IMR-90 (cell line): ENCODE measurements at places on chromosomes 5 and 9.

GRCh38 chr5:120306303-120306702, 157.8 kb upstream of the PRR16 start:
- H3K27me3 ChIP-seq = no peaks in the 10 kb centered on the region
- H3K36me3 ChIP-seq = no peaks in the 10 kb centered on the region
- peak; percentile 16 for DNase-seq
- no peak overlapping the region for H3K4me3 ChIP-seq

GRCh38 chr5:37881359-37881758, 41.5 kb upstream of the GDNF start:
- DNase-seq = no peak
- H3K4me1 ChIP-seq = peaks cover 4% of the 10 kb centered on the region
- no peaks in the 10 kb centered on the region; the same call in 1 of the 2 replicates for H3K27me3 ChIP-seq
- no peak overlapping the region for H3K27ac ChIP-seq

DNA sequence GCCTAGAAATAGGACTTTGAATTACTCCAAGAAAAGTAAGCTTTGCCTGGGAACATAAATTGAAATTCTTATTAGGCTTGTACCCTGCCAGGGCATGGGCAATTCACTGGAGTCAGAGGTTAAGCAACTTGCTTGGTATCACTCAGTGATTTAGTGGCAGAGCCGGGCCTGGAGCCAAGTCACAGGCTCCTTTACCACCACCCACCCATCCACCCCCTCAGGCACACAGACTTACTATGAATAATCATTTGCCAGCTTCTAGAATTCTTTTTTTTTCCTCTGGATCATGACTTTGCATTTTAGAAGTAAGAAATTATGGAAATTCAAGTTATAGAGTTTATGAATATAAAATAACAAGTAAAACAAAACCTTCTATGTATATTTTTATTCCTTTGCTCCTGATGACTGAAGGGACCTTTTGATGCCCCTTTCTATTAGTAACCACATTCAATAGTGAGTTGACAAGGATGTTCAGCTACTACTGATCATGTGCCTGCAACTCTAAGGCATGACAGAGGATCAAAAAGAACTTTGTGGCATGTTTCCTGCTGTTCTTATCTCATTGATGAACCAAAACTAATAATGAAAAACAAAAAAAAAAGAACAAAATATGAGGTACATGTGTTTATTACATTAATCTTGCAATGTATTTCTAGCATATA, 614.7 kb downstream of the TLR4 start:
- H3K36me3 ChIP-seq = no peaks in the 10 kb centered on the region
- H3K4me1 ChIP-seq = no peaks in the 10 kb centered on the region
- no peak overlapping the region for H3K4me3 ChIP-seq

- no peak for DNase-seq
- H3K4me1 ChIP-seq = no peaks in the 10 kb centered on the region
- no peak overlapping the region for H3K4me3 ChIP-seq
- H3K27me3 ChIP-seq = no peaks in the 10 kb centered on the region
- H3K27ac ChIP-seq = no peak overlapping the region
- H3K36me3 ChIP-seq = no peaks in the 10 kb centered on the region
These were observed 107.8 kb upstream of the SLIT3 start for GRCh38 chr5:169408731-169409130.

- H3K4me1 ChIP-seq = no peaks in the 10 kb centered on the region
- H3K36me3 ChIP-seq = no peaks in the 10 kb centered on the region
- H3K4me3 ChIP-seq = no peak overlapping the region
These were observed 18.1 kb downstream of the SLC12A2 start for GRCh38 chr5:128101676-128102075.
